Stimulated activated CD8-positive, alpha-beta memory T cell treated with anti-CD3 and anti-CD28 coated beads, Interleukin-4, amount 100 ng/mL, for 4 hours (primary cell): ENCODE measurements at places on chromosomes 5 and 9.
A peak's percentile ranks its signal among the peaks of the same experiment; 100 is the strongest.

DNA sequence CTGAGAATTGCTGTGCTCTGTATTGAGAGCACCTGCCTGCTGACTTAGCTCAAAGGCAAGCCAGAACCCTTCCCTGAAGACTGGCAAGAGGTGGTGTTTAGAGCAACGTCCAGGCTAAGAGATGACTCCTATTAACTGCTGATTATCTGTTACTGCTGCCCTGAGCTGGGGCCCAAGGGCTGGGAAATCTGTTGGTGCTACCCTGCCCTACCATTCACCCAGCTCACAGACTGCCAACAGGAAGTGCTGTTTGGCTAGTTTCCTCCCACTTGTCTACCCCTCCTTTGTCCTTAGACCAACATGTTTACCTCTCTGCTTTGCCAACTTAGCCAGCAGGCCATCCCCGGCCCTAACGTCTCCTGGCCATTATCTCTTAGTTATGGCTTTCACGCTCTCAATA, 6.9 kb downstream of the RAB24 start:
- no peak for DNase-seq

GRCh38 chr5:169290895-169291294, 10.0 kb downstream of the SLIT3 start:
- no peak for DNase-seq

DNA sequence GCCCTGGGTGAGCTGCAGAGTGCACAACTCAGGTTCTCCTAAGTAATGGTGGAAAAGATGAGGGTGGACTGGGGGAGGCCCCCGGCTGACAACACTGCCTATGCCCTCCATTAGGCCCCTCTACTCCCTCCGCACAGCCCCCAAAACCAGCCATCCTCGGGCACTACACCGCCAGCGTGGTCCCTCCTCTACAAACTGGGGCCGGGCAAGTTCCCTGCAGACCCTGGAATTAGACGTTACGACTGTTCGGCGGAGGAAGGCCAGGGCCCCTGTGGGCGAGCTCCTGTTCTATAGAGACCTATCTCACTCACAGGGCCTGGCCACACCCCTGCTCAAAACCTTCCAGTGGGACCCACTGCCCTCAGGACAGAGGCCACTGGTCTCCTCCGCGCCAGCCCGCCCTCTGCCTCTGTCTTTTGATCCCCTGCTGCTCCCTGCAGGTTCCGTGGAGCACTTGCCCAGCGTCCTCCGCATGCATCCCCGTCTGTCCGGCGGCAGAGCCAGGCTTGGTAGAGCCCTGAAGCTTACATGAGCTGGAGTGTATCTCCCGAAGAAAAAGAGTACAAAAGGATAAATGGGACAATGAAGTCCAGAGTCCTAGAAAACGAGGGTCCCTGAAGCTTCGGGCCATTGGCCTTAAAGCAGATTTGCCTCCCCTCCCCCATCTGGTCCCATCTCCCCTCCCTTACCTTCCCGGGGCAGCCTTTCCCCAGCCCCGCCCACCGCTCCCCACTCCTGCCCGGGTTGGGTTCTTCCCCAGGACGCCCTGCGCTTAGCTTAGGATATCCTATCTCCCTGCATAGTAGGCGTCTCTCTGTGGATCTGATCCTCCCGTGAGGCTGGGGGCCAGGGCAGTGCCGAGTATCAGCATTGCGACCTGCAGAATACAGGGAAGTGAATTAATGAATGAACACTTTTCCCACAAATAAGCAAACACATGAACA, 71.3 kb downstream of the HRH2 start:
- DNase-seq = no peak

- DNase-seq = no peak
These were observed 110.4 kb downstream of the TLE4 start for GRCh38 chr9:79682076-79682736.

- no peak for DNase-seq
These were observed 4.1 kb downstream of the SLC23A1 start for GRCh38 chr5:139378941-139379361.

DNA sequence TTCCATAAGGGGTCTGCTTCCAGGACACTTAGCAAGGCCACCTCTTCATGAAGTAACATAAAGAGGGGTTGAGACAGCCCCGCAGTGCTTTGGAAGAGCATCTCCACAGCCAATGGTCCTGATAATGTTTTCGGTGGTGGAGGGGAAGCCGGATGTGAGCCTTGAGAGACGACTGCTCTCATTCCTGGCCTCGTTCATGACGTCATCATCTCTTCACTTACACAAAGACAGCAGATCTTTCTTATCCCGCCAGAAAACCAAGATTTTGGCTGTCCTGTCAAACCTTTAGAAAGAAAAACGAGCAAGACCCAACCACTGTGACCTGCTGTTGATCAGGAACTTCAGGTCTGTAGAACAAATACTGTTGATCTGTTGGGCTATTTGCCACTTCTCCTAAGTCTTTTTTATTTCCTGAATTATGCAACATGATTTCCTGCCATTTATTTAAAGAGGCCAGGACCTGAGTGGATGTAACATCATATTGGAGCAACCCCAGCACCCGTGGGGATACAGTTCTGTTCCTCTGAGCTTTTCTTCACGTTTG, 89.0 kb upstream of the IRX2 start:
- no peak for DNase-seq

GRCh38 chr5:92676215-92677165, 904.5 kb downstream of the NR2F1-AS1 start:
- no peak for DNase-seq

- DNase-seq = no peak
These were observed 22.5 kb downstream of the FXN start for GRCh38 chr9:69058101-69058500.

- no peak for DNase-seq
These were observed 3.9 kb upstream of the FKTN start for GRCh38 chr9:105554042-105554441.

GRCh38 chr9:116687754-116688135, 640 bp downstream of the TRIM32 start:
- no peak for DNase-seq

- DNase-seq = peak; percentile 27
These were observed at the start of gene JAKMIP2 for GRCh38 chr5:147782110-147783028. Gene JAKMIP2, minus strand, starts transcription at chr5:147782728. Its CDS starts 110,922 bp downstream, at chr5:147671806.

DNA sequence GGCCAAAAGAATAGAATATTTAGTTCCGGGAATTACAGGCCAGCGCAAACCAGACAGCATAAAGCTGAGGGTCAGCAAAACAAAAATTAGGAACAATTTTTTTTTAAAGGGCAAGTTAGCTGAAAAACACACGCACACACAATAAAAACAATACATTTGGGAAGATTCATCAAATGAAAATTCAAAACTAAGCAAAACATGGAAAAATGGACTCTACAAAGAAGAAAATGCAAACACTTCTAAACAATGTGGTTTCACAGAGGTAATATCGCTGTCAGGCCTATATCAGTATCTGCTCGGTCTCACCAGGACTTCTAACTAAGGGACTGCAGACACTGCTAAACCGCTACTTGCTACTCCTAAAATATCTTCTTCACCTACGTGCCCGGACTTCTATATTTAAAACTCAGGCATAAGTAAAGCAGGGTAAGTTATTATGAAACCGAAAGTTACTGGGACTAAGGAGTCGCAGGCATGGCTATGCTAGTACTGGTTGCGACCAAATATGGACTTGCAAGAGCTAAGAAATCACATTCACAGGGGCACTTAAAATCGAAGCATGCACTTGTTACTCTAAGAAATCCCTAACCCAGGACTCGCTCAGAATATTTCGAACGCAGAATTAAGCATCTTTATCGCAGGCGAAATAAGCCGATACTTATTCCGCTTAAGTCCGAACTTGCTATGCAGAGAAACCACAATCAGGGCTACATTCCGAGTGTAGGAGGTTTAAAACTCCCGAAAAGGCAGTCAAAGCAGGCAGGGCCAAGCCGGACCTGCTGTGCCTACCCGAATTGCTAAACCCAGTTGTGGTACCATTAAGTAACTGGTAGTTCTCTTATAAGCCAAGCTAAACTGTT, 2.3 kb downstream of the ANXA2R start:
- DNase-seq = no peak

DNA sequence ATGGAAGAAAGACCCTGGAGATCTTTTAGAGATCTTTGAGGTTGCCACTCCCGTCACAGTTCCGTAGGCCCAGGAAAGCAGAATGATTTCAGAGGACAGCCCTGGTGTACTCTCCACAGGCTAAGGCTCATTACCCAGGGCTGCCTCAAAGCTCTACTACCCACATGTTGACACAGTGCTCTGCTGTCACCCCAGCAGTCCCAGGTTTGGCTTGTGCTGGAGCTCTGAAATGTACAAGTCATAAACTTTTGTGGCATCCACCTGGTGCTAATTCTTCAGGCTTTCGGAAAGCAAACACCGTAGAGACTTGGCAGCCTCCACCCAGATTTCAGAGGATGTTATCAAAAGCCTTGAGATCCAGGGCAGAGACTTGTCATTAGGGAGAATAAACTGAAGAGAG, 136.5 kb downstream of the MTRR start:
- DNase-seq = no peak

DNA sequence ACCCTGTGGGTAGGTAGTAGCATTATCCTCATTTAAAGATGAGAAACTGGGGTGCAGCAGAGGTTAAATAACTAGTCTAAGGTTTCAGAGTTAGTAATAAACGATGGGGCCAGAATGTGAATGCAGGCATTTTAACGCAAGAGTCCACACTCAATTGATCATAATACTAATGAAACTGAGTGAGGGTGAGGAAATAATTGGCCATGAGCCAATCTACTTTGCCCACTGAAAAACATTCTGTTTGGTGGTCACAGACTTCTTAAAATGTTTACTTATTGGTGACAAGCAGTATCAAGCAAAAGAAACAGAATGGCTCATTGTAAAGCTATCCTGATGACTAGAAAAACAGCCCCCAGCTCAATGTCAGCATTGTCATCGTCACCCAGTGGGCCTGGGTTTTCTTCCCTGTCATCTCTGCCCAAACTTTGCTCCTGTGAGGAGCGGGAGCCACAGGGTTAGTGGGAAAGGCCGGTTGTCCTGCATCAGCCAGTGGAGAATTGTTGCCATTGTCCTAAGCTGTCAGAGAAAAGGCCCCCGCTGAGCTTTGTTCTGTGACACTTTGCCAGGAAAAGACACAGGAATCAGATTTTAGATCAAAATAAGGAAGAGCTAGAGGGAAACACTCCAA, 77.3 kb upstream of the MAN2A1 start:
- no peak for DNase-seq

GRCh38 chr9:69760278-69760610, 433 bp upstream of the PTAR1 start:
- DNase-seq = no peak

GRCh38 chr9:129776566-129776937, 23.7 kb upstream of the PTGES start:
- no peak for DNase-seq

DNA sequence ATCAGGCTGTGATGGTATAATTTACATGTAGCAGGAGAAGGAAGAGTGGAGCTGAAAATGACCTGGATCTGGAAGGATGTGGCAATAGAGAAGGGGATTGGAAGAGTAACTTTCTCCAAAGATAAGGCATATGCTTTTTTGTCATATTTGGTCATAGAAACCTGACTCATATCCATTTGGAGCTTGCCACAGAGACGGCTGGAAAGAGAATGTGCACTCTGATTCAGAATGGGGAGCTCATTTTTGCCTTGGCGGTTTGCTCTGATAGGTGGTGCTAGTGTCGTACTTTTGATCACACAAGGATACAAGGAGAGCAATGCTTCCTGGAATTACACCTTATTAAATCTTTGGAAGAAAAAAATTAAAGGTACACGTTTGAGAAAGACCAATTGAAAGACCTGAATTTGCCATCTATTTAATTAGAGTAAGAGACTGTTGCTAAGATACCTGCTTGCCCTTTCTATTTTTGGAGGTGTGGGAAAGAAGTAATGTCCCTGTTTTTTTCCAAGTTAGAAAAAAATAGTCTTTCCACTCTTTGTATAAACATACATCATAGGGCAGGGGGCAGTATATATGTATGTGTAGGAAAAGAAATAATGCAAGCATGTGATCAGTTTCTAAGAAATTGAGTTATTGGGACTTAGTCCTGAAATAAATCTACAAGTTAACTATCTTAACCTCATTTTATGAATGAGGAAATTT, 5.4 kb downstream of the LSM11 start:
- no peak for DNase-seq

DNA sequence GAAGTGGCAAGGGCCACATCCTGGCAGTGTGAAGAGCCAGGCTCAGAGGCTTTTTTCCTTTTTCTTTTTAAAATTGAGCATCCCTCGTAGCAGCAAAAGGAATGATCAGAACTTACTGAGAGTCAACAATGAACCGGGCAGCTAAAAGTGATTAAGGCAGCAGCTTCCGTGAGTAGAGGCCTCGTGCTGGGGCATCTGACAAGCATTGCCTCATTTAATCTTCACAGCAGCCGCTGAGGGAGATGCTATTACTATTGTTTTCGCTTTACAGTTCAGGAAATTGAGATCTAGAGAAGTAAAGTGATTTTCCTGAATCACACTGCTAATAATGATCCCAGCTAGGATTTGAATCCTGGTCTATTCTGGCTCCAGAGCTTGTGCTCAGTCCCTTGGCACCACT, 30.7 kb upstream of the PTGS1 start:
- no peak for DNase-seq

- no peak for DNase-seq
These were observed 9.4 kb downstream of the ERAP2 start for GRCh38 chr5:96885518-96886338.

- no peak for DNase-seq
These were observed 1.0 kb downstream of the CERT1 start for GRCh38 chr5:75510417-75510835.

DNA sequence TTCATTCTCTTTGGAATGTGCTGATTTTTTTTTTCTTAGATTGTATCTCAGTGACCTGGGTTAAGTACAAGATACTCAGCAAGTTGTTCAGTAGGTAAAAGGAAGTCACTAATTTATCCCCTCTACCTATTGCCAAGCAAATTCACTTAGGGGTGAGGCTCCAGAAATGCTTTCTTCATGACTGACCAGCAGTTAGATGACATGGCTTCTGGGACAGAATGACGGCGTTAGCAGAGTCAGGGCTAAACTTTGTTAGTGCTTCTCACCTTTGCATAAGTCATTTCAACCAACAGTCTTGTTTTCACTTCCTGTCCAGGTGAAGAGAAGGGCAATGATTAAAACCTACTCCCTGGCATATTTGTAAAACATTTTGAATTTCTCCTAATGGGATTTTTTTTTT, 20.2 kb upstream of the MTAP start:
- DNase-seq = no peak

- DNase-seq = no peak
These were observed 111.6 kb downstream of the CMYA5 start for GRCh38 chr5:79800979-79801827.

DNA sequence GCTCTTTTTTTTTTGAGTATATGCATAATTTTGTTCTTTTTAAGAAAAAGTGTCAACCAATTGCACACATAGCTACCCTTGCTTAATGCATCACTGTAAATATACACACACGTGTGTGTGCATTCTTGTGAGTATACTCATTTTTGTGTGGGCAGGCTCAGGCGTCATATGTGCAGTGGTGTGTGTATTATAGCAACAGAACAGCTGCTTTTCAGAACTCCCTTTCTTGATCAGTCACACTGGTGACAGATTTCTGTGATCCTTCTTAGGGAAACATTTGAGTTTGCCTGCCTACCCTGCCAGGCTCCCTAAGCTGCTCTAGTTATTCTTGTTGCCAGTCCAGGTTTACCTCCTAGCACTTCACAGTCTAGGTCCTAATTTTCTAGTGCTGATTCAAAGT, 287.0 kb upstream of the SEMA6A start:
- no peak for DNase-seq

- DNase-seq = no peak
These were observed 12.6 kb upstream of the ANKH start for GRCh38 chr5:14884062-14884612.

GRCh38 chr5:143759396-143760130, 52.4 kb upstream of the HMHB1 start:
- DNase-seq = no peak
